ENCODE measurements at places on chromosomes 2 and 18. TPM values are rescaled to one million over a fixed set of nuclear protein-coding genes. Genes with fewer than 3 reads are reported as not detected.

The OLA1 gene
- 59.2 TPM for total RNA-seq

The C2orf72 gene
- total RNA-seq, result 2.6 TPM

The AQP4 gene
- total RNA-seq, result 0.13 TPM

The GDF7 gene
- total RNA-seq, result 2.0 TPM

The PLGLB2 gene
- total RNA-seq, result 0.26 TPM

The RND3 gene
- total RNA-seq, result 53.5 TPM

The DSG1 gene
- total RNA-seq, result 1,832 TPM

The SYT4 gene
- not detected for total RNA-seq

The IL18R1 gene
- total RNA-seq, result 0.89 TPM

The KCMF1 gene
- total RNA-seq, result 42.6 TPM

The VIL1 gene
- 0.21 TPM for total RNA-seq

The LIMS3 gene
- total RNA-seq, result 1.1 TPM

The LIMS2 gene
- total RNA-seq, result 21.1 TPM

The SCTR gene
- total RNA-seq, result not detected

The PSMA8 gene
- total RNA-seq, result not detected

The TMEM163 gene
- total RNA-seq, result not detected

The PAX8 gene
- total RNA-seq, result 7.7 TPM

The FEV gene
- total RNA-seq, result not detected

The PJVK gene
- 3.1 TPM for total RNA-seq

The FSIP2 gene
- 2.3 TPM for total RNA-seq

The CAPN14 gene
- total RNA-seq, result 2.1 TPM

The CXCR4 gene
- total RNA-seq, result 5.1 TPM

The SPRED2 gene
- total RNA-seq, result 18.9 TPM

The FBXO15 gene
- 0.60 TPM for total RNA-seq

The SLC4A5 gene
- 4.2 TPM for total RNA-seq

The TOGARAM2 gene
- total RNA-seq, result 0.70 TPM

The ATP6V1B1 gene
- 66.9 TPM for total RNA-seq

The EPB41L3 gene
- 14.4 TPM for total RNA-seq

The CEP192 gene
- 16.8 TPM for total RNA-seq

The FSHR gene
- total RNA-seq, result not detected

The SERPINB12 gene
- total RNA-seq, result 88.4 TPM

The NGEF gene
- total RNA-seq, result 17.9 TPM

The SPP2 gene
- total RNA-seq, result not detected

The TRPM8 gene
- 0.72 TPM for total RNA-seq

The DES gene
- total RNA-seq, result 100 TPM

The DNER gene
- total RNA-seq, result 8.9 TPM

The WDFY1 gene
- total RNA-seq, result 25.9 TPM

The EFEMP1 gene
- total RNA-seq, result 93.1 TPM

The BMP10 gene
- not detected for total RNA-seq

The CPLX4 gene
- not detected for total RNA-seq

The REG3A gene
- not detected for total RNA-seq

The TRIM54 gene
- not detected for total RNA-seq

Measured in suprapubic skin (tissue), 4 donors.